ENCODE measurements at places on chromosomes 4 and X.

GRCh38 chr4:163554870-163555465 is 60.5 kb downstream of the TMA16 start:
- DNase-seq, result peak; percentile 23

- no peak for DNase-seq
Measured at GRCh38 chr4:184288451-184289178, 70.9 kb upstream of the ENPP6 start.

DNA sequence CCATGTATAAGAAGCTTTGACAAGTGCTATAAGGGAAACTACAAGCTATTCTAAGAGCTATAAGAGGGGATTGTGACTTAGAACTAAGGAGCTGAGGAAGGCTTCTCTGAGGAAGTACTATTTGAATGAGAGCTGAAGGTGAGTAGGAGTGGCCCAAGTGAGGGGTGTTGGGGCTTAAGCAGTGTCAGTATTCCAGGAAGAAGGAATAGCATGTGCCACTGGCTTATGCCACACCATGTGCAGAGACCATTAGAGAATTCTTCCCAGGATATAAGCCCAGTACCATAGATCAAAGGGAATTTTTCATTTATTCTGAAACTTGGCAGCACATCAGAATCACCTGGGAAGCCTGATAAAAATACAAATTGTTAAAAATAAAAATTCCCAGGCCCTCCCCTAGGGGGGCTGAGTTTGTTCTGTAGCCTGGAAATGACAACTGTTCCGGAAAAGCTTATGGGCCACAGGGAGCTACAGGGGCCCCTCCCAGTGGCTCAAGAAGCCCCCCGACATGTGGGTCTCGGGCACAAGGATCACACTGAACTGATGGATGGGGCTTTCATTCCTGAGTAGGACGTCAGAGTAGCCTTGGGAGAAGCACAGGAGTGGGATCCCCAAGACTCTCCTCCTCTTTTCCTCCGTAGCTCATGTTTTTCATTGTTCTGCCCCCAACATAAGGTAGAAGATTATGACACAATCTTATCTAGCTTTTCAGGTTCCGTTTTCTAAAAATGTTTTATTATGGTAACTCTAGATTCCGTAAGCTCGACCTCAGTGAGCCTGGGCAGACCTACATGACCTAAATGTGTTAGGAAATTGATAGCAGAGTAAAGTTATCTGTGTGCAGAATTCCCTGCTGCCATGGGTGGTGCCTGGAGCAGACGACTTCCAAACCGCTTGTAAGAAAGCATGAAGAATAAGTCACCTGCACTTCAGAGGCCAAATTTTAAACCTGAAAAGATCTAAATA is 119.3 kb downstream of the AFF1 start:
- no peak for DNase-seq

GRCh38 chr4:70718811-70719604 is 2.8 kb upstream of the RUFY3 start:
- DNase-seq, result no peak

- no peak for DNase-seq
Measured at GRCh38 chr4:151905197-151905596, 144.4 kb upstream of the GATB start.

GRCh38 chr4:94346541-94346940 is 3.9 kb upstream of the HPGDS start:
- no peak for DNase-seq

DNA sequence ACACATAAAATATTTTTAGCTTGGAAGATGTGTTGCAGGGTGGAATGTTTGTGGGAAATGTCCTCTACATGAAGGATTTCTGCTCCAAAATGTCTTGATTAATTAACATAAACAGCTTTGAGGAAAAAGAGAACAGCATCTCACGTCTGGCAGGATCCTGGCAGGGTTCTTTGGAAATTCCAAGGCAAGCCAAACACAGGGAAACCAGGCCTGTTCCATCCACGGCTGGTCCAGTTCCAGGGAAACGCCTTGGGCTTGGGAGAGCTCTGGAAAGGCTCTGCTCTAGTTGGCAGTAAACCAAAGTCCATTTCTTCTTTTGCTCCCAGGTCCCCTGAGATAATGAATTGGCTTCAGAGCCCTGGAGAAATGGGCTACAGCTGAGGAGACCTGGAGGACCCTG is 42.4 kb upstream of the GAB1 start:
- no peak for DNase-seq

- DNase-seq, result no peak
Measured at GRCh38 chr4:38149472-38149996, 189.3 kb downstream of the PTTG2 start.

DNA sequence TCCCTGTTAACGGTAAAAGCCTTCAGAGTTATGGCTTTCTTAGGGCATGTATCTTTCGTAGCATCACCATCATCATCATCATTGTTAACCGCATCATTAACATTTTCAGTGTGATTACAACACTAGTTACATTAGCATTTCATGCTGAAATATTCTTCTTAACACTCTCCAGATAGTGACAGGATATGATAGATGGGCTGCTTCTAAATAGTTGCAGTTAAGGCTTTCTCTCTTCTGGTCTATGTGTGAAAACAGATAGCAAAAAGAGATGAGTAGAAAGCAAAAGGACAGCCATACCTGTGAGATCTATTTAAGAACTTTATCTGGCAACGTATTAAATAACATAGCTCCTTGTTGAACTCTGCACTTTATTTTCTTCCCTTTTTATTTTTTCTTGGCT is 1069.8 kb downstream of the ADGRL3 start:
- DNase-seq, result no peak

- no peak for DNase-seq
Measured at GRCh38 chr4:142961866-142962265, 115.8 kb upstream of the INPP4B start.

DNA sequence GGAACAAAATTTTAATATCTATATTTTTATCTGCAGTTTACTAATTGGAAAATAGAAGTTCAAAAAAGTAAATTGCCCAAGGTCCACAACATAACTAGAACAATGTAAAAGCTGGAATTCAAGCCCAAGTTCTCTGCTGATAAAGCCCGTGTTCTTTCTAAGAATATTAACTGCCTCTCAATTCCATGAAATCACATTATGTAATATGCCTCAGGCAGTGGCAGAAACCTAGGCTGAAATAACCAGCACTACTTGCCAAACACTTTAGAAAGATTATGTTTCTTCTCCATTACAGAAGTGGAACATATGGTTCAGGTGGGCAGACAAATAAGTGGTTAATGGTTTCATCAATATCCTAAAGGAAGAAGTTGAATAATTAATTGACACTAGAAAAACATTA is 56.7 kb upstream of the ADGRL3 start:
- no peak for DNase-seq

DNA sequence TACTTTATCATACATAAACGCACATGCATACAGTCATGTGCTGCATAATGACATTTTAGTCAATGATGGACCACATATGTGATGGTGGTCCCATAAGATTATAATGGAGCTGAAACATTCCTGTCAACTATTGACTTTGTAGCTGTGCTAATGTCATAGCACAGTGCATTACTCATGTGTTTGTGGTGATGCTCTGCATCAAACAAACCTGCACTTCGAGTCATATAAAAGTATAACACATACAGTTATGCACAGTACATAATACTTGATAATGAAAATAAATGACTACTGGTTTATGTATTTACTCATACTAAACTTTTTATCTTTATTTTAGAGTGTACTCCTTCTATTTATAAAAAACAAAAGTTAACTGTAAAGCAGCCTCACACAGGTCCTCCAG is 60.5 kb upstream of the MCUB start:
- no peak for DNase-seq

GRCh38 chrX:43644124-43644701 is 11.9 kb upstream of the MAOA start:
- DNase-seq, result no peak

GRCh38 chr4:86741846-86742245 is 107.3 kb downstream of the SLC10A6 start:
- no peak for DNase-seq

DNA sequence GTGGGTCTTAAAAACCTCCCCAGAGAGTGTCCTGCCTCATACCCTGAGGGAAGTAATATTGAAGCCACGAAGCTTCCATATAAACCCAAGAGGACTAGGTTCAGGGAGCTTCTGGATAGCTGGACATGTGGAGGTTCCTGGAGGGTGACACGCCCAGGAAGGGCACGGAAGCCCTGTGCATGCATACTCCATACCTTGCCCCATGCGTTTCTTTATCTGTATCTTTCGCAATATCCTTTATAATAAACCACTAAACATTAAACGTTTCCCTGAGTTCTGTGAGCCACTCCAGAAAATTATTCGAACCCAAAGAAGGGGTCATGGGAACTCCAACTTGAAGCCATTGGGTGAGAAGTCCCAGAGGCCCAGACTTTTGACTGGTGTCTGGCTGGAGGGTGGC is 45.7 kb upstream of the HPF1 start:
- no peak for DNase-seq

- DNase-seq, result no peak
Measured at GRCh38 chrX:53265771-53266574, 15.4 kb downstream of the IQSEC2 start.

DNA sequence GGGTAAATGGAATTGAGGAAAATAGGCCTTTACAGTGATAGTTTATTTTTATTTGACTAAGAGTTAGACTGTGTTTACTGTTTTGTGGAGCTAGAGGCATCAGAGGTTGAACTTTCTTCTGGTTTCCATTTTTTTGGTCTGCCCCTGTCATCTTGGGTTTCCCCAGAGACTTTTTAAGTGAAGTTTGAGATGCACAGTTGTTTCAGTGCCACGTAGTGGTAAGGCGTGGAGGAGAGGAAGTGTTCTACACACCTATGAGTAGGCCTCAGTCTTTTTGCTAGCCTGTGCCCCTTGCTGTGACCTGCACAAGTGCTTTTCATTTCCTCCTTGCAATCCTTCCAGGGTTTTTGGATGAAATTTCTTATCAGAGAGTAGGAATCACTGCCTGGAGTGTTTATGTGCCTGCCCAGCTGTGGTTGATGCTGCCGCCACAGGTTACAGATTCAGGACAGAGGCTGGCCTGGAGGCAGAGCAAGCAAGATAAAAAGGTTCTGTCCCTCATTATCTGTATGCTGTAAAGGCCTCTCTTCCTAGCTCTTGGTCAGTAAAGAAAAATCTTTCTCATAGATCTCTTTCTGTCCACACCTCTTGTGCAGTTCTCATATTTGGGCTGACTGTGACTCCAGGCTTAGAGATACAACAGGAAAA is 12.5 kb upstream of the HSFX4 start:
- DNase-seq, result no peak

GRCh38 chrX:44011506-44011905 is 38.3 kb upstream of the NDP start:
- no peak for DNase-seq

DNA sequence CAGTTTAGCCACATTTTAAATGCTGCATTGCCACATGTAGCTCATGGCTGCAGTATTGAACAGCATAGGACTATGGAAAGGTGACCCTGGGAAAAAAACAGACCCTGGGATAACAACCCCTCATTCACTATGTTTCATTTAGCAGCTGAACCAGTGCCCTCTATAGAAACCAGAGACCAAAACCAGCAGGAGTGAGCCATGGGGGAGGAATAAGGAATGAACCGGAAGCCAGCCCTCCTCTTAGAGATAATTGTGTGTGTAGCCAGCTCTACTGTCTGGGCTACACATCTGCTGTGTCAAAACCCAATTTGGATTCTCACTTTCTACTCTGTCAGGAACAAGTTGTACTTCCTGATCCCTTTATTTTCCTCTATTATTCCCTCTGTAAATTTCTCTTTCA is 158.5 kb upstream of the S100G start:
- peak; percentile 49 for DNase-seq

GRCh38 chr4:57053508-57053907 is 56.7 kb downstream of the IGFBP7 start:
- no peak for DNase-seq

GRCh38 chr4:169254546-169254983 is 16.2 kb downstream of the SH3RF1 start:
- DNase-seq, result no peak

GRCh38 chr4:22987870-22988269 is 295.1 kb downstream of the GBA3 start:
- DNase-seq, result no peak

GRCh38 chr4:101921370-101921769 is 130.8 kb downstream of the BANK1 start:
- no peak for DNase-seq

- DNase-seq, result no peak
Measured at GRCh38 chr4:149518471-149518870, 297.2 kb downstream of the IQCM start.

- no peak for DNase-seq
Measured at GRCh38 chr4:103156106-103156505, 42.0 kb downstream of the CENPE start.

- DNase-seq, result peak; percentile 56
Measured at GRCh38 chr4:74376888-74377483, 12.0 kb downstream of the EREG start.

DNA sequence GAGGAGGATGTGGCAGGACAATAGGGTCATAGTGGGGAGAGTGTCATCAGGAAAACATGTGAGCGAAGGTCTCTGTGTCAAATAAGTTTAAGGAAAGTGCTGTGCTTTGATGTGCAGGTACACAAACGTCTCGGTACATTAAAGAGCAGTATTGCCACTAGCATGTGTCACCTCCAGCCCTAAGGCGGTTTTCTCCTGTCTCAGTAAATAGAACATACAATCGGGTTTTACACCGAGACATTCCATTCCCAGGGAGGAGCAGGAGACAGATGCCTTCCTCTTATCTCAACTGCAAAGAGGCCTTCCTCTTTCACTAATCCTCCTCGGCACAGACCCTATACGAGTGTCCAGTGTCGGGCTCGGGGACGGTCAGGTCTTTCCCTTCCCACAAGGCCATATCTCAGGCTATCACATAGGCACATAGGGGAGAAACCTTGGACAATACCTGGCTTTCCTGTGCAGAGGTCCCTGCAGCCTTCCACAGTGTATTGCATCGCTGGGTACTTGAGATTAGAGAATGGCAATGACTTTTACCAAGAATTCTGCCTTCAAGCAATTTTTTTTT is 684.5 kb downstream of the PDHA2 start:
- no peak for DNase-seq

DNA sequence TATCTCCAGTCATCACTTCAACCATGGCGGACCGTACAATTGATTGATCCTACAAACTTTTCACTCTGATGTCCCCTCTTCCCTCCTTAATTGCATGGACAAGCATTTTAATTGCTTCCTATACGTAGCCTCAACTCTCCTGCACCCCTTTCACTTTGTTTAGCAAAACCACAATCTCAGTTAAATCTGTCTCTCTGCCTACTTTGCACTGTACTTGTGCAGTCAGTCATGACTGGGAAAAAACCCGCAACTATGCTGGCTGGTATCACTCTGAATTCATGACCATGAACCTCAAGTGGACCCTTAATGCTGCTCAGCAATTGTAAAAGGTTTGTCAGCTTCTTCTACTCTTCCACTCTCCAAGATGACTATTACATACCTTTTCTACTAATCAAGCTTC is 51.7 kb upstream of the AFF2 start:
- no peak for DNase-seq
